ENCODE measurements at places on chromosomes 2 and 18.

- DNase-seq = no peak
These were observed 23.1 kb downstream of the COL3A1 start for GRCh38 chr2:188997263-188997662.

DNA sequence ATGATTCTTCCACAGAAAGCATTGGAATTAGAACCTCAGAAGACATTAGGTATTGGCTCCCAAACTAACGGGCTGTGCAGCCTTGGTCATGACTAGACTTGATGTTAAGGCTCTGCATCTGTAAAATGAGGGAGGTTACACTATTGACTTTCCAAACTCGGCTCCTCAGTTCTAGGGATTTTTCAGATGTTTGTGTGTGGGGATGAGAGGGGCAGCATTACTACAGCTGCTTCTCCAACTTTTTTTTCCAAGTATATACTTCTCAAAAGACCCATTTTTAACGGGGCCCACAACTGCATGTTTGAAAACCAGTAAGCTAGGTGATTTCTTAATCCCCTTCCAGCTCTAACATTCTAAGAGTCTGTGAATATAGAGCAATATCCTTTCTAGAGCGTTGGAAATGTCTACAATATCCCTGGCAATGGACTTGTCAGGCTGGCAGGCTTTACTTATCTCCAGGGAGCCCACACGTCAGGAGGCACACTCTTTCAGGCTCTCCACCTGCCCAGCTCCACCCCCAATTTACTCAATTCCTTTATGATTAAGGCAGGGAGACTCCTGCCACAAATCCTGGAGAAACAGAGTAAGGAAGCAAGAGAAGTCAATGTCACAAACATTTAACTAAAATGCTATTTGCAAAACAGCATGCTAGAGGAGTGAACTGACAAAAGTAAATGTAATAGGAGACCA is 844 bp upstream of the MPV17 start:
- no peak for DNase-seq

DNA sequence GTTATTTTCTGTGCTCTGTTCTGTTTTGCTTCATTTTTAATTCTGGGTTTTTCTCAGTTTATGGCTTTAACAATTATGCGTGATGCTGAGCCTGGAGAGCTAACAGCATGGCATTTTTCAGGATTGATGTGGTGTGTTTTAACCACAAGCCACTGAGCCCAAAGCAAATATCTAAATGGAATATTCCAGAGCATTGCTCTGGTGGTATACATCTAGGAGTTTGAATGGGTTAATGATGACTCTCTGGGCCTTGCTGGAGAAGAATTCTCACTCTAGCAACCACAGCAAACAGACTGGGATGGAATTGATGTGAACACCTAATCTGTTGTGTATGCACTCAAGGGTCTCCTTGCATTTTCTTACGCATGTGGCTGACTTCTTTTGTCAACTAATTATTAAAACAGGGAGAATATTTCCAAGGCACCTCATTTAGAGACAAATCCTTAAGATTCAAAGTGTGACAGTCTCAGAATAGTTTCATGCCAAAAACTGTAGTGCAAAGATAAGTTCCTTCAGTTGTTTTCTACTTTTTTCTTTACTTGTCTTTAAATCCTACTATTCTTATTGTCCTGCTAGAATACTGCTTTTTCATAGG is 164.0 kb downstream of the DTNA start:
- DNase-seq = no peak

GRCh38 chr2:18643326-18644114 is 54.2 kb upstream of the NT5C1B start:
- no peak for DNase-seq

- no peak for DNase-seq
These were observed 105.4 kb downstream of the ATL2 start for GRCh38 chr2:38271697-38272096.

Data from activated T-helper 1 cell treated with Interleukin-2 at 50 U/mL for 16 hours (primary cell).